Smooth muscle cell of bladder (primary cell): ENCODE measurements at places on chromosomes 6 and 20. TPM values are rescaled to one million over a fixed set of nuclear protein-coding genes. Genes with fewer than 3 reads are reported as not detected.

MSH5 gene
- total RNA-seq = 3.2 and 3.3 TPM in 2 replicates

C20orf141 gene
- total RNA-seq = 0.37 TPM in 1 of 2 replicates, not detected in the other

C20orf202 gene
- total RNA-seq = not detected in 2 replicates

ZNF512B gene
- total RNA-seq = 4.7 and 6.1 TPM in 2 replicates

ZNF334 gene
- 1.8 and 2.0 TPM in 2 replicates for total RNA-seq

FERMT1 gene
- total RNA-seq = 2.8 and 4.3 TPM in 2 replicates

PAX1 gene
- not detected in 2 replicates for total RNA-seq

LRRN4 gene
- total RNA-seq = under 0.01 TPM in 1 of 2 replicates, not detected in the other
